ENCODE measurements at places on chromosomes 12 and 14. TPM values are rescaled to one million over a fixed set of nuclear protein-coding genes. Genes with fewer than 3 reads are reported as not detected.

The SLC25A29 gene
- 56.0 TPM for total RNA-seq

The LLPH gene
- total RNA-seq = 21.1 TPM

The SYCP3 gene
- 0.76 TPM for total RNA-seq

The ANO2 gene
- total RNA-seq = 9.6 TPM

The CRIP2 gene
- total RNA-seq = 172 TPM

Data from left lung (tissue), 14 donors.